Mesenteric fat pad (tissue), 1 donor: ENCODE measurements at places on chromosomes 7 and 10.

GRCh38 chr10:89419548-89419947 lies 5.2 kb downstream of the IFIT5 start:
- no peak for DNase-seq

DNA sequence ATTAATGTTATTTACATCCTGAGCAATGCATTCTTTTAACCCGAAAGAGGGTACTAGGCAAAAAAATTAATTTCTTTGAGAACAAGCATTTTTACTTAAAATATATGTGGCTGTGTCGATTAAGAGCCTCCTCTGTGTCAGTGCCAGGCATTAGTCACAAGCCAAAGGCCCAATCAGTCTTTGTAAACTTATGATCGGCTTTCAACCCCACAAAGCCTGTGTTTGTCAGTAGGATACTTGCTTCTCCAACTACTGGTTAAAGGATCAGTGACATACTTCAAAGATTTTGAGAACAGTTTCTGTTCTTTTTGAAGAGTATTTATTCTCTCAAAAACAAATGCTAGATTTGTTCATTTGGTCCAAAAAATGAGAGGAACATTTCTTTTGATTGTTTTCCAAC lies 159.3 kb downstream of the NRCAM start:
- DNase-seq = no peak

GRCh38 chr10:29279779-29280487 lies 8.9 kb upstream of the LYZL1 start:
- no peak for DNase-seq

GRCh38 chr10:3850999-3851937 lies 66.3 kb upstream of the KLF6 start:
- no peak for DNase-seq

DNA sequence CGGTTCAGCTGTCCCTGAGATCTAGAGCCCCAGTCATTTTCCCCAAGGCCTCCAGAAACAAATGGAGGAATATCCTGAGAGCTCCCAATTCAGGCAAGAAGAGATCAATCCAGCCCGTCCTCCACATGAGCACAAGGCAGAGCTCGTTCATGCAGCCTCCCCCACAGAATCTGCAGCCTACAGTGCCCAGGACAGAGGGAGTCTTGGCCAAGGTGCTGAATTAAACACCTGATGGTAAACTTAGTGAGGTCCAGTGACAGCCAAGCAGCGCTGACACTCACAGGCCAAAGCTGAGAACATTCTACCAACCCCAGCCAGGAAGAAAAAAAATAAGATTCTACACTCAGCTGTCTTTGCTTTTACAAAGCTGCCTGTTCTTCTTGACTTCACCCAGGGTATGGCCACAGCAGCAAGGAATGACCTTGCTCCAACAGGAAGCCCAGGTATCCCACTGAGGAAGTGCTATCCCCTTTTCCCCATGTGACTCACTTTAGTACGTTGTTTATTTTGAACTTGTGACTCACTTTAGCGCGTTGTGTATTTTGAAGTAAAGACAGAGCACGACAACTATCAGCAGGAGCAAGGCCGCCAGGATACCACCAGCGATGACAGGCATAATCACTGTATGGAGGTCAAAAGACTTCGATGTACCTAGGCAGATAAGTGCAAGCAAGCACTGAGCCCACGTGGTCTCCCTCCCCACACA lies 4.4 kb upstream of the CUZD1 start:
- DNase-seq = no peak

GRCh38 chr7:159064121-159064815 lies 80.4 kb downstream of the VIPR2 start:
- peak; percentile 84 for DNase-seq

GRCh38 chr7:143322760-143323633 lies 7.1 kb downstream of the CLCN1 start:
- DNase-seq = no peak

DNA sequence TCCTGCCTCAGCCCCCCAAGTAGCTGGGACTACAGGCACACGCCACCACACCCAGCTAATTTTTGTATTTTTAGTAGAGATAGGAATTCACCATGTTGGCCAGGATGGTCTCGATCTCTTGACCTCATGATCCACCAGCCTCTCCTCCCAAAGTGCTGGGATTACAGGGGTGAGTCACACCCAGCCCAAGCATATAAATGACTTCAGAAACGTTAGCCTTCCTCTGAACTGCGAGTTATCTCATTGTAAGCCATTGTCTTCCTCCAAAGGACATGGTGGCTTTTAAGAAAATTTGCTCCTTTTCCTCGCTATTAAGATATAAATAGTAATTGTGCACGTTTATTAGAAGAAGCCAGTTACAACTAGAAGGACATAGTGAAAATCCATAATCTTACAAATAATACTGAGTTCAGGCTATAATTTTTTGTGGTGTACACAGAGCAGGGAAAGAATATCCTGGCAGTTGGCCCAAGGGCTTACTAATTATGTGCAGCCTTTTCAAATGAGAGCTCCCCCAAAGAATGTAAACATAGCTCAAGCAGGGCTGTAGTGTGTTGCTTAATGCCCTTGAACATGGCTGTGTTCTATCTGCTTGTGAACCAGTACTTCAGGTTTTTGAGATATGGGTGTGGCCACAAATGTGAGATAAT lies 495.8 kb downstream of the PARD3 start:
- DNase-seq = no peak

DNA sequence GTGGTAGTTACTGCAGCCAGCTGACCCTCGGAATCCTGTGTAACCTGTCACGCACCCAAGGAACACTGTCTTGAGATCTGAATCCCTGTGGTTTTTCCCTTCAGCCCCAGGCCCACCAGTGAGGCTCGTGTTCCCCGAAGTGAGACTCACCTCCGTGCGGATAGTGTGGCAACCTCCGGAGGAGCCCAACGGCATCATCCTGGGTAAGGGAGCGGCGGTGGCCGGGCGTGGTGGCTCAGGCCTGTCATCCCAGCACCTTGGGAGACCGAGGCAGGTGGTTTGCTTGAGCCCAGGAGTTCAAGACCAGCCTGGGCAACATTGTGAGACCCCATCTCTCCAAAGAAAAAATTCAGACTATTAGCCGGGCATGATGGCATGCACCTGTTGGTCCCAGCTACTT lies 549.9 kb upstream of the FOXK1 start:
- no peak for DNase-seq

DNA sequence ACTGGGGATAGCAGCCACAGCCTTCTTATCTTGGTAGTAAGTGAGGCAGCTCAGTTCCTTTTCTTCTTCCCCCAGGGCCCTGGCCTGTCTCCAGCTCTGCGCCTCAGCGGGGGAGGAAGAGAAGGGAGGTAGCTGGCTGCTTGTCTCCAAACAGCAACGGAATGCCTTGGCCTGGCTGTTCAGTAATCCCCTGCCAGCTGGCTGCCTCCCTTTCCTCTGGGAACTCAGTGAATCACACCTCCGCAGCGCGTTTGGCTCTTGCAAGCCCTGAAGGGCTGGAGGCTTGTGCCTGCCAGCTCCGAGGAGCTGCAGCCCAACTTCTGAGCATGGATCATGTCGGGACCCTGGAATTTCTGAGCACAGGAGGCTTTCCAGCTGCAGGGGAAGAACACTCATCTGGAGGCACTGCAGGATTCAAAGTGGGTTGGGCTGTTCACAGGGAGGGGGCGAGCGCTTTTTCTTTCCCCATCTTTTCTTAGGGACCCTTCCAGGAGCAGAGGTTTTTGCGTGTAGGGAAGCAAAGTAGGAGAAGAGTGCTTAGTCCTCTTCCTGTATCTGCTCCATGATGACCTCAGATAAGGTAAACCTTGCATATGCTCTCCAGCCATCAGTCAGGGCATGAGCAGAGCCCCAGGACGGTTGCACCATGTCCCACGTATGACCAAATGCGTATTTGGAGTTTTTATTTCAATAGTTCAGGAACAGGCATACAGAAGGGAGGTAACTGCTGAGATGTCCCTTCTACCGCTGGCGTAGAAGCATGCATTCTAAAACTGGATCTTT lies 253.2 kb upstream of the INHBA start:
- peak; percentile 93 for DNase-seq

DNA sequence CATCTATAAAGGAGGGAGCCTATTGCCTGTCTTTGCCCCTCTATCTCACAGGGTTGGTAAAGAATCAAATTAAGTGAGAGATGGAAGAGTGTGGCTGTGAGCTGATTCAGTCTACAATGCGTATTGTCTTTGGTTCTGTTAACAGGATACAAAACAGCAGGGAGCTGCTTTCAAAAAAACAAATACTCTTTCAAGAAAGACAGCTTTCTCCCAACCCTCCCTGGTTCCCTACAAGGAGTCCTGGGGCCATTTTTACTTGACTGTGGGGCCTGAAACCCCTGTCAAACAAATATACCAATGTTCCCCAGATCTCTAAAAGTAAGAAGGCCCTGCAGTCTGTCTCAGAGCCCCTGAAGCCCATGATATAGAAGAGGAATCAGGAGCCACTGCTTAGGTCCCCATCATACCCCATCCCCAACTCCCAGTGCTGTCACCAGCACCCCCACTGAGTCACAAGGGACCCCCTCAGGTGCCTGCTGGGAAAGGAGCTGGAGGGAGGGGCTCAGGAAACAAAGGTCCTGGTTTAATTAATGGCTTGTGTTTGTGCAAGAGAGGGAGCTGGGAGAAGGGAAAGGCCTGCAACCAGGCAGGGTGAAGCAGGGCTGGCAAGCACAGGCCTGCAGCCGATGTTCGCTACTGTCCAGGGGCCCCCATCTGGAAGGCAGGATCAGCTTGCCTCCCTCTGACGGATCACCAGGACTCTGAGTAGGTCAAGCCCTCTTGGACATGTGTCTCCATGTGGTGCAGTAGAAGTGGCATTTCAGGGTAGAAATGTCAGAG lies 182.0 kb upstream of the GHITM start:
- DNase-seq = no peak

GRCh38 chr7:139648941-139649425 lies 125.5 kb downstream of the CLEC2L start:
- no peak for DNase-seq

DNA sequence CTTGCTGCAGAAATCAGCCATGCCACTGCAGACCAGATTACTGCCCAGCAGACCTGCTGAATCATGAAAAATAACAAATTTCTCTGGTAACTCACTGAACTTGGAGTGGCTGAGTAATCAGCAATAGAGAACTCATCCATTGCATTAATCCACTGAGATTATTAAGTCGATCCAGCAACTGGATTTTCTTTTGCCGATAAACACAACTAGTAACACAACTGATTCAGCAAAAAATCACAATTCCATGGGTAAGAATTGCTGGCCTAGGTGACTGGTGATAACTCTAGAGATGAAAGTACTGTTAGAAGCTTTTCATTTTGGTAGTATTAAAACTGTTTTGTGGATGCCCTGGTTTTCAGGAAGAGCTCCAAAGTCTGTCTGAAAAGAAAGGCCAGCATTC lies 214.5 kb downstream of the ETV1 start:
- no peak for DNase-seq

DNA sequence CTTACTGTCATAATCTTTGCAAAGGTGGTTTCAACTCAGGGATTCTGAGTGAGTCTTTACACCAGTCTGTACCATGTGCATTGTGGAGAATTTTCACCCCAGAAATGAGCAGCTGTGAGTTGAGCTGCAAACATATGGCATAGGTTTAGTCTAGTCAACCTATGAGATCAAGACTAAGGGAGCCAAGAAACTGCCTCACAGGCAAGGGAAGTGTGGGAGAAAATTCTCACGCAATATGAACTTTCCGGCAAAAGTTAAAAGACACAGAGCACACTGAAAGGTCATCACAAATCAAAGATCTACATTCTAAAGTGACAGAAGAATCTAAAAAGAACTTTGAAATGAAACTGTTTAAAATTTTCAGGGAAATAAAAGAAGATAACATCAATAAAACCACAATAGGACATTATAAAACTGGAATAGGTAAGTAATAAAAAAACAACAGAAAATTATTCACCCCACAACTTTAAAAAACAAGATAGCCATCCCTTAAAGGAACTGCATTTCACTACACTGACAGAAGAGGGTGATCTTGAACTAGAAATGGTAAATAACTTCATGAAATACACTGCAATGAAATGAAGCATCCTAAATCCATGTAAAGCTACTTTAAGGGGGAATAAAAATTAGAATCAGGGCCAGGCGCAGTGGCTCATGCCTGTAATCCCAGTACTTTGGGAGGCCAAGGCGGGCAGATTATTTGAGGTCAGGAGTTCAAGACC lies 63.5 kb downstream of the LGI1 start:
- DNase-seq = no peak

DNA sequence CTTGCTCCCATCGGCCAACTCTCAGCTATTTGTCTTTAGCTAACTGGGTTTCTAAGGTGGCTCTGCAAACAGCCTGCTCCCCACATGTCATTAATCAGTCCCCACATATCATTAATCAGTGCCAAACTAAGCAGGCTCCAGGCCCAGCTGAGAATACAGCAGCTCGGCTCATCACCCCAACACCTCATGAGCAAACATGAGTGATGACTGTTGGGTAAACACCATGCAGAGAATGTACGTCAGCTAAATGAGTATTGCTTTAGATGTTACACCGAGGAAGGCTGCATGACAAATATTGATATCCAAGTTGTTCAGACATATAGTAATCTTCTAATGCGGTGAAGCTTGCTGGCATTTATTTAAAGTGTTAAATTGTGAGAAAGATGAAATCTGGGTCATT lies 187.5 kb upstream of the AOAH start:
- DNase-seq = no peak

DNA sequence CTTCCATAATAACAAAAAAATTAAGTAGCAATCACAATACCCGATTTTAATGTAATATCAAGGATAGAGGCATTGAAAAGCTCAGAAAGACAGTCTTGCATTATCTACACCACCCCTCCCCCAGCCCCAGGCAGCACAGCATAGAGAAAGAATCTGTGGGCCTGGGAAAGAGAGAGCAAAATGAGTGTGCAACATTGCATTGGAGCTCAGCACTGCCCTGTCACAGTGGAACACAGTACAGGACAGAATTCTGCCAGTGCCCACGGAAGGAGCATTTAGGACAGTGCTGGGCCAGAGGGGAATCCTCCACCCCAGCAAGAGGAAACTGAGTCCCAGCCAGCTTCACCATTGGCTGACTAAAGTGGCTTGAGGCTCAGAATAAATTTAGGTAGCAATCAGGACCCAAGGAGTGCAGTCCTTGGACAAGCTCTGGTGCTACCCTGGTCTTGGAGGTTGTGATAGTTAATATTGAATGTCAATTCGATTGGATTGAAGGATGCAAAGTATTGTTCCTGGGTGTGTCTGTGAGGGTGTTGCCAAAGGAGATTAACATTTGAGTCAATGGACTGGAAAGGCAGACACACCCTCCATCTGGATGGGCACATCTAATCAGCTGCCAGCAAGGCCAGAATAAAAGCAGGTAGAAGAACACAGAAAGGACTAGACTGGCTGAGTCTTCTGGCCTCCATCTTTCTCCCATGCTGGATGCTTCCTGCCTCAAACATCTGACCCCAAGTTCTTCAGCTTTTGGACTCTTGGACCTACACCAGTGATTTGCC lies 234.4 kb downstream of the ANK3 start:
- DNase-seq = no peak

- DNase-seq = no peak
Observed at GRCh38 chr7:6260291-6261187, 11.9 kb downstream of the CYTH3 start.

GRCh38 chr7:156219307-156220077 lies 407.2 kb upstream of the SHH start:
- peak; percentile 41 for DNase-seq

- no peak for DNase-seq
Observed at GRCh38 chr7:28246921-28247461, 66.4 kb upstream of the JAZF1 start.
